A549 treated with ZK216348 at 1 μM for 4 hours (cell line): ENCODE measurements at places on chromosomes 2 and 18. TPM values are rescaled to one million over a fixed set of nuclear protein-coding genes. Genes with fewer than 3 reads are reported as not detected.

LYG1 gene
- 0.97 to 2.5 TPM (median 2.4 TPM) in 5 replicates for total RNA-seq

MPP4 gene
- total RNA-seq: 0.06 to 0.13 TPM (median 0.10 TPM) in 3 of 5 replicates, not detected in the others

HTR2B gene
- not detected in 5 replicates for total RNA-seq

AGXT gene
- not detected in 5 replicates for total RNA-seq

TUBB6 gene
- total RNA-seq: 173 to 207 TPM (median 196 TPM) in 5 replicates

FAM237A gene
- not detected in 5 replicates for total RNA-seq

TANC1 gene
- 6.1 to 10.0 TPM (median 8.9 TPM) in 5 replicates for total RNA-seq

GAREM1 gene
- 3.7 to 5.8 TPM (median 4.4 TPM) in 5 replicates for total RNA-seq

MLPH gene
- total RNA-seq: 207 to 326 TPM (median 306 TPM) in 5 replicates

RGPD4 gene
- total RNA-seq: 0.04 to 0.16 TPM (median 0.10 TPM) in 4 of 5 replicates, not detected in the other

IL1F10 gene
- not detected in 5 replicates for total RNA-seq

UGT1A8 gene
- 0.23 TPM in 1 of 5 replicates, not detected in the others for total RNA-seq

ZNF2 gene
- 2.4 to 3.8 TPM (median 3.5 TPM) in 5 replicates for total RNA-seq
